ENCODE measurements at places on chromosomes 2 and 18. TPM values are rescaled to one million over a fixed set of nuclear protein-coding genes. Genes with fewer than 3 reads are reported as not detected.

The SLC9A4 gene
- not detected for total RNA-seq

The VIL1 gene
- total RNA-seq: not detected

The ERBB4 gene
- 0.17 TPM for total RNA-seq

The COX7A2L gene
- 270 TPM for total RNA-seq

The CTAGE1 gene
- under 0.01 TPM for total RNA-seq

The NTSR2 gene
- under 0.01 TPM for total RNA-seq

The DCDC2C gene
- not detected for total RNA-seq

The IL36G gene
- total RNA-seq: not detected

The SERPINB3 gene
- not detected for total RNA-seq

The IKZF2 gene
- 8.2 TPM for total RNA-seq

The REEP1 gene
- not detected for total RNA-seq

The CCDC121 gene
- total RNA-seq: 2.0 TPM

DNA sequence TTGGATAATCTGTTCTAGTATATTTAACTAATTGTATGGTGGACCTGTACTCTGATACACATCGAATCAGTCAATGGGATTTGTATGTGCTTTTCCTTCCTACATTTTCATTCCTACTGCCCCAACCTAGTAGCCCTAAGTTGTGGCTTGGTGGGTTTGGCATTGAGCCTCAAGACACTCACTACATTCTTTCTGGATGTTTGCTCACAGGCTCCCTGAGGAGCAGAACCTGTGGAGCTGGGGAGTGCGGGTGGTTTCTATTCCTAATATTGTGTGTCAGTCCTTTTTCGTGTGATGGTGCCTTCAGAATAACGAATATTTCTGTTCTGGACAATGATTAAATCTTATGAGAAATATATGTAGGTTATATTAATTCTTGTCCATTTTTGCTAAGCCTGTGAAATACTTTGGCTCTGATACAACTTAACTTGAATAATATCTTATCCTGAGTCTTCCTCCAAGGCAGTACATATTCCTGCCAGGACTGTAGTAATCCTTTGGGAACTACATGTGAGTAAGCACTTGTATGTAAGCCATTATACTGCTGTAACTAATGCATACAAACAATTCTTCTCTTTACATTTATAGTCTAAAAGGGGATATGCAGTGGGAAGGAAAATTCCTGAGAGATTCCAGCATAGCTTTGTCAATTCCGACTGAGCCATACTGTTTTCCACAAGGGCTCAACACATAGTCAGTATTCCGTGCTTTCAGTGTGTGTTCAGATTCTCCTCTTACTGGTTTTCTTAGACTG, 150.6 kb downstream of the AGPS start:
- peak; percentile 89 for DNase-seq

DNA sequence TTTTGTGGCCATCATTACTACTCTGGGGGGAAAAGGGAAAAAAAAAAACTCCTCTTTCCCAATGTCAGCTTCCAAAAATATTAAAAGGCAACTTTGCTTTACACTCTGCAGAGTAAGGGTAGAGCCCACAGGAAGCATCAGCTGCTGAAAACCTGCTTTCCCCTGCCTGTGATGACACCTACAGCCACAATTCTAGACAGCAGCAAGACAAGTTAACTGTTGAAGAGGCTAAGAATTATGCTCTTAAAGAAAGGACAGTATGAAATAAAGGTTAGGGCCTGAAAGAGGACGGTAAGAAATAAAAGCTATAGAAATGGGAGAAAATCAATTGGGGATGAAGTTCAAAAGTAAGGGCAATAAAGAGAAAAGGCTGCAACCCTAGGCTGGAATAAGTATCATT, 3.0 kb downstream of the PDE11A start:
- peak; percentile 10 for DNase-seq

DNA sequence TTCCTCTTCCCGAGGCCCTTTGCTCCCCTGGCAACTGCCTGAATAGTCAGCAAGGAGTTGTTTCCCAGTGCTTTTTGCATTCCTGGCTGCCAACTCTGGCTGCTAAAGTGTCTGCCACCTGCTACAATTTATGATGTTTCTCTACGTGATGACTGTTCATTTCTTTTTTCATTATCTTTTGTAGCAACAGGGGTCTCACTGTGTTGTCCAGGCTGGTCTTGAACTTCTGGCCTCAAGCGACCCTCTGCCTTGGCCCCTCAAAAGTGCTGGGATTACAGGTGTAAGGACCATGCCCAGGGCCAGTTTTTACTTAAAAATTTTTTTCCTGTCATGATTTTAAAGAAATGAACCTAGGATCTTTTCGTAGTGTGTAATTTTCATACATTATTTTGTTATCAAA, 11.3 kb downstream of the EHBP1 start:
- no peak for DNase-seq

DNA sequence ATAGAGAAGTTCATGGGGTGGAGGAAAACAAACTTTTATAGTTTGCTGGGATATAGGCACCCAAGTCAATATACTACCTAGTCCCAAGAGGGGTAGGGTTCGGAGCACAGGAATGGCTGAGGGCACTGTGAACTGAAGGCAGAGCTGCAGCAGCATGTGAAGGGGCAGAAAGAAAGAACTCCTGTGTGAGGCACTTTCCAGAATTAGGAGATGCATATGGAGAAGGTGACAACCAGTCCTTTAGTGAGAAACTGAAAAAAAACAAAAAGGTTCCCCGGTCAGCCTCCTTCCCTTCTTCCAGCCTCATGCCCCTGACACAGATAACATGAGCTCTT, 429.1 kb downstream of the DSC3 start:
- no peak for DNase-seq

DNA sequence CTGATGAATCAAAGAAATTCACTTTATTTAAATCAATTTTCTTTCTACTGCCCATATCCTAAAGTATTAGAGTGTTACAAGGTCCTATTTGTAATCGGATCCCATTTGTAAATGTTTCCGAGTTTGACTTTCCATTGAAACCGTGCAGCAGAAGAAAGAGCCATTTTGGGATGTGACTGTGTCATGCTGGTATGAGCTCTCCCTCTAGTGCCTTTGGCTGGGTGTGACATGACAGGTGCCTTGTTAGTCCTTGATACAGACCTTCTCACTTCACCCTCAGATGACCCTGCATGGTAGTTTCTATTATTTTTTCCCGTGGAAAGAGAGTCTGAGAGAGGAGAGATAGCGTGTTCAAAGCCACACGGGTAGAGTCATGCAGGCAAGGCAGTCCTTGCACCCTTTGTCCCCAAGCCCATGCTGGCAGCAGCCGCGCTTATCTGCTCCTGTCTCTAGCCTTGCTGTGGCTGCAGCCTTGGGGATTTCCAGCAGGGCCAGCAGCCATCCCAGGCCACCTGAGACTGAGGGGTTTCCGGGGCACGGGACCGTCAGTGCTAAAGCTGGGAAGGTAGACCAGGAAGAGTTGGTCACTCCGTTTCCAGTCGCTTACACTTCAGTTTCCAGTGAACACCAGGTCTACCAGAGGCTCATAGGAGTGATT, 21.4 kb downstream of the CHMP1B start:
- no peak for DNase-seq

DNA sequence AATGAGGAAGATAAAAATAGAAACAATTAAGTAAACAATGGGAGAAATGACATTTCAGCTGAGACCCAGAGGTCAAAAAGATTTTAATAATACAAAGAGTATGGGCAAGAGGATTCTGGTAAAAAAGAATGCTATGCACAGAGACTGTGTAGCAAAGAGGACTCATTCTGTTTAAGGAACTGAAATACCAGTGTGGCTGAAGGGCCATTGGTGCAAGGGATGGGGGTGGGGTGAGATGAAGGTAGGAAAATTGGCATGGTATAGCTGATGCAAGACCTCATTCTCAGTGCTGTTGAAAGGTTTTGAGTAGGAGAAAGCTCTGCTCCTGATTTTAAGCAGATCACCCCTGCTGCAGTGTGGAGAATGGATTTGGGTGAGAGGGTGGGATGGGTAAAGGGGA, 10.8 kb downstream of the GALNT1 start:
- no peak for DNase-seq

GRCh38 chr2:191749181-191749540, 71.2 kb downstream of the NABP1 start:
- no peak for DNase-seq

GRCh38 chr2:28590496-28591301, 94.8 kb downstream of the PLB1 start:
- no peak for DNase-seq

DNA sequence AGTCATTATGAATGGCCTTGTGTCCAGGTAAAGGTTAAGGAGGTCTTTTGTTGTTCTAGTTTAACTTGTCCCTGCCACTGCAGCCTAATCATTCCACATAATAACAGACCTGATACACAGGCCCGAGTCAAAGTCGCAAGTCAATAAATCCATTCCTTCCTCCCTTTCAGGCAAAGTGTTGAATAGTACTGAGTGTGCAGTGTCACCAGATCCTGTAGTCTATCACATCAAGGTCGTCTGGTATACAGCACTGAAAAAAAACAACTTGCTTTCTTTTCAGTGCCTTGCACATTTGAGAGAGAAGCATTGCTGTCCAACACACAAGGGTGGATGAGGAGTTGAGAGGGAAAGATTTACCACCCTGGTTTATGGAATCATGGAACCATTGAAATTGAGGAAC, 606.2 kb downstream of the BCL11A start:
- DNase-seq: no peak

- DNase-seq: peak; percentile 86
Measured at GRCh38 chr18:3451183-3451988, 1.4 kb downstream of the TGIF1 start.

DNA sequence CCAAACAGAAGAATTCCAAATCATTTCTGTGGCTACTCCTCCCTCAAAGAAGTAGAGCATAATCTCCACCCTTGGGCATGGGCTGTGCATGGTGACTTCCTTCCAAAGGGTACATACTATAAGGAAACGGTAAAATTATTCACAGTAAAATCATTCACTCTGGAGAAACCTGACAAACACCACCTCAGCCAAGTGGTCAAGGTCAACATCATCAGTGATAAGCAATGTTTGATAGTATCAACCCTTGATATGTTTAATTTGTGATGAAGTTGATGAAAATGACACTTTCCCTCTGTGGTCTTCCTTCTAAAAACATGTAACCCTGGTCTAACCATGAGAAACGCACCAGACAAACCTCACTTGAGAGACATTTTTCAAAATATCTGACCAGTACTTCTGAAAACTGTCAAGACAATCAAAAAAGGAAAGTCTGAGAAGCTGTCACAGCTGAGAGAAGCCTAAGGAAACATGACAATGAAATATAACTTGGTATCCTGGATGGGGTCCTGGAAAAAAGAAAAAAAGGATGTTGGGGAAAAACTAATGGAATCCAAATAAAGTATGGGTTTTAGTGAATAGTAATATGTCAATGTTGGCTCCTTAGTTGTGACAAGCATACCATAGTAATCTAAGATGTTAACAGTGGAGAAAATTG, 9.4 kb upstream of the TXNDC2 start:
- DNase-seq: no peak

DNA sequence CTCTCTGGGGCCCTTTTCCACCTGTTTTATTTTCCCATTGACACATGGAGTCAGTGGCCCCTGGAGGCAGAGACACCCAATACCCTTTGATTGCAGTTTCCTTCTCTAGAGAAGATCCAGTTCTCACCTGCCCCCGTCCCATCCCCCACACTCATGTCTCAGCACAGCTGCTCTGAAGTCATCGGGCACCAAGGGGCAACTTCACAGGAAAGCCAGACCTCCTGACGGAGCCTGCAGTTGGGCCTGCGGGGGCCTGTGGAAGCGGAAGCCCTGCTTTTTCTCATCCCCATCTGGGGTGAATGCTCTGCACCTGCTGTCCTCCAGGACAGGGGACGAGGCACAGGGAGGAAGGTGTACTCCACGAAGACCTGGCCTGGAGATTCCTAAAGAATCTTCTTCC, 308.3 kb upstream of the EPAS1 start:
- DNase-seq: no peak

GRCh38 chr2:109178968-109179367, 50.0 kb downstream of the SH3RF3 start:
- DNase-seq: no peak

GRCh38 chr2:53036196-53036595, 731.4 kb upstream of the CHAC2 start:
- DNase-seq: peak; percentile 23

- DNase-seq: peak; percentile 65
Measured at GRCh38 chr2:237236188-237236587, 150.5 kb downstream of the COPS8 start.

- DNase-seq: no peak
Measured at GRCh38 chr2:164935118-164936101, 19.9 kb downstream of the SLC38A11 start.

DNA sequence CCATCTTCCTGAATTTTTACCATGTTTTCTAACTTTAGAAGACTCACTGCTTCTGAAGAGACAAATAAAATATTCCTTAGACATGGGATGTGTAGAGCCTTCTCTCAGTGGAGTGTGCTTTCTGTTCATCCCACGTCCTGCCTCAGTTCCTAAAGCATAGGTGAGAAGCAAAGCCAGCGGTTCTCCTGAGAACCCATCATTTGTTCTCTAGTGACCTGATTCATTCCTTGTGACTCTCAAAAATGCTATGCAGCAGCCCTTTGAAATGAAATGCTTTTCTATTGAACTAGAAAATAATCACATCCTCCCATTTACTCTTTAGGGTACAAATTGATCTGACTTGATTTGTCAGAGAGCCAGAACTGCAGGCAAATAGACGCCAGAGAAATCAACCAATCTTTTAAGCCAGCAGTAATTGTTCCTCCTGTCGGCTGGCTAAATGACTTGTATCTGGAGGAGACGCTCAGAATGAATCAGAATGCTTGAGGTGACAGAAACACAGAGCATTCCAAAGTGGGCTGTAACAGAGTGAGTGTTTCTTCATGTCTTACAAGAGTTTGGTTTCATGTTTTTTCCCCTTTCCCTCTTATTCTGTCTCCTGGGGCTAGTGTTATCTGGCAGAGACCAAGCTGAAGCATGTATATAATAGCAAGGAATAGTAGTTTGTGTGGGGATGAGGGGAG, 81.3 kb upstream of the TMEM178A start:
- peak; percentile 87 for DNase-seq

DNA sequence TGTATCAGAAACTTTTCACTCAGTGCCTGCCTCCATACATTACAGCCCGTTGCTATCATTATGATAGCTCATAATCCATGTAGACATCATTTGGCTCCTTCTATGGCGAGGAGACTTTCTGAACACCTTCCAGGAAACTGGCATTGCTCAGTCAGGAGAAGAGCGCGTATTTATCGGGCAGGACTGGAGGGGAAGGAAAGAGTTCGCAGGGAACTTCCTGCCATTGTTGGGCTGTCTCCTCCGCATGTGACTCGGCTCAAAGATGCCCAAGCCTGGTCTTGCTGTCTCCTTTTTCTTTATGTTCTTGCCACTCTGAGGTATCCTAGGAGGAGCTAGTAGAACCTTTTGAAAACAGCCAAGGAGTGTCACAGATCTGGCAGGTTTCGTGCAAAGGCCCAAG, 156.8 kb downstream of the CTIF start:
- no peak for DNase-seq

- DNase-seq: peak; percentile 27
Measured at GRCh38 chr18:43129946-43130524, 14.6 kb upstream of the RIT2 start.

- peak; percentile 85 for DNase-seq
Measured at GRCh38 chr2:172281648-172282570, 145.5 kb upstream of the ITGA6 start.

Data from fibroblast of lung (primary cell).